ENCODE measurements at places on chromosomes 1 and 21.
A peak's percentile ranks its signal among the peaks of the same experiment; 100 is the strongest.

DNA sequence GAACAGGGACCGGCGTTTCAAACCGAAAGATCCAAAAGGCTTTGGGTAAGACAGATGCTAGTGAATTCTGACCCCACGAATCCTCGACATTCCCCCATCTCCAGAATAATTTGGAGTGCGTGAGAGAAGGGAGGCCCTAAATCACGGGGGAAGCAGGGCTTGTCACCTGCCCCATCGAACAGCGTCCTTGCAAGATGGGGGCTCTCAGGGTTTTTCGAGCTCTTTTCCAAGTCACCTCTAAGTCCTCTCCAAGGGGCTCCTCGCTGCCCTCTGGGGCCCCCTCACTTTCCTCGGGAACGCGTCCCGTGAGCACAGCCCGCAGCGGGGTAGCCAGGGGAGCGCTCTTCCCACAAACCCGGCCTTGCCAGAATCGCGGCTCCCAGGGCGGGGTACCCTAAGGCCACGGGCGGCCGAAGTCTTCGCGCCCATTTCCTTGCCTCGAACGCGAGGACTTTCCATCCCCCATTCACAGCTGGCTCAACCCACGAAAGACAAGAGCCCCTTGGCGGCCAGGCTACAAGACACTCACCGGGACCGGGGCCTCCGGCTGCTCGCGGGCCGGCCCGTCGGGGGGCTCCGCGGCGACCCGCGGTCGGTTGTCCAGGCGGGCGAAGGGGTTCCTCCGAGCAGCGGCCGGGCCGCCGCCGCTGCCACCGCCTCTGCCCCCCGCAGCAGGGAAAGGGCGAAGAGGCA is 546 bp downstream of the DONSON start:
- no peak for DNase-seq

- no peak for DNase-seq
These were observed 538 bp downstream of the GBP2 start for GRCh38 chr1:89125240-89125912.

DNA sequence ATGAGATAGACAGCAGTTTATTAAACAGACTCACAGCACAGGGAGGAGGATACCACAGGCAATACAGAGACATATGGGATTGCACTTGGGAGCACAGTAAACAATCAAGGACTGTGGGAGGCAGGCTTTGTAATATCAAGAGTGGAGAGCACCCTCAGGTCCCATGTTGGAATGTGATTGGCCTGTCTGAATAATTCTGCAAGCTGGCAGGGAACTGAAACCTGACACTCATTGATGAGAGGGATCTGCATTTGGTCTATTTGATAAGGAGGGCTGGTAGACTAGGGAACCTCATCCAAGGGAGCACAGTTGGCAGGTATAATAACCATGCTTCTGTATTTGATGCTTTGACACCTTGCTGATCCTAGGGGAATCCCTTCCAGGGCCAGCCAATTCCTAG is 69.9 kb upstream of the PRMT6 start:
- DNase-seq = no peak

DNA sequence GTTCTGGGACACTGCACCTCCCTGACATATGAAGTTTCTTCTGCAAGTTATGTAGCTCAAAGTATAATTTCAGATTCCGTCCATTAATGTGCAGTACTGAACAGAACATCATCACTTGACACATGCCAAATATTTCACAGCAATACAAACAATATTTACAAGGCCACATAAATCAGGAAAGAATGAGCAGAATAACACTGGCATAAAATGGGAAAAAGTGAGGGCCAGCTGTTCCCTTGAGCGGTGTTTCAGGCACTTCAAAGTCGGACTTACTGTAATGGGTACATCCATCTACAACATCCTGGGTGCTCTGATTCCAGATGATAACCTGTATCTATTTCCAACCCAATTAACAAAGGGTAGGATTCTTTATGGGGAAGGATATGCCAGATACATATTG is 217.4 kb downstream of the APP start:
- no peak for DNase-seq

- DNase-seq = no peak
These were observed 107.1 kb upstream of the ERRFI1 start for GRCh38 chr1:8133190-8133589.

- DNase-seq = no peak
These were observed 12.0 kb downstream of the MAB21L3 start for GRCh38 chr1:116122955-116123757.

- DNase-seq = peak; percentile 29
These were observed 51.7 kb downstream of the S1PR1 start for GRCh38 chr1:101288491-101288944.

GRCh38 chr1:25729790-25730644 is 70.0 kb upstream of the SELENON start:
- no peak for DNase-seq

GRCh38 chr1:32742199-32742947 is 39.8 kb upstream of the SYNC start:
- no peak for DNase-seq

- DNase-seq = no peak
These were observed 9.9 kb downstream of the OBSCN start for GRCh38 chr1:228217551-228218344.

DNA sequence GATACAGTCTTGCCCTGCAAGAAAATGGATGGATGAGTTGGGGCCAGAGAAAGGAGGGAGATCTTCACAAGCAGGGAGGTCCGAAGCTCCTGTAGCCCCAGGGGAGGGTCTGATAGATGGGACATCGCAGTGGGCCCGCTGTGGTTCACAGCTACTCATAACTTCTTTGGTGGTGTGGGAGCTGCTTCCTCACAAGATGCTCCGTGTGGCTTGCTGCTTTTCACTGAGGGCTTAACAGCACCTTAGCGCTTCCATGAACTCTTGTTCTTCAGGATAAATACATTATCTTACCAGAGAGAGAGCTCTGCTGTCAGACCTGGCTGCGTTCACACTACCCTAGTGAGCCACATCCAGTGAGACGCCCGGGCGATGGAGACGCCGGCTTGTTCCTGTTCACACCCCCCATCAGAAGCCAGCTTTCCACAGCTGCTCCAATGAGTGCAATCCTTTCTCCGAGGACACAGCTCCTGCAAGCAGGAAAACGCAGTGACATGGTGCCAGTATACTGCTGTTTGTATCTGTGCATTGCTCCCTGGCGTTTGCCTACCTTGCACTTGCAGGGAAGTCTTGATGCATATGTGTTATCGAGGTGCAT is 599.8 kb downstream of the AJAP1 start:
- DNase-seq = no peak

- no peak for DNase-seq
These were observed 15.2 kb downstream of the TARBP1 start for GRCh38 chr1:234463749-234464148.

DNA sequence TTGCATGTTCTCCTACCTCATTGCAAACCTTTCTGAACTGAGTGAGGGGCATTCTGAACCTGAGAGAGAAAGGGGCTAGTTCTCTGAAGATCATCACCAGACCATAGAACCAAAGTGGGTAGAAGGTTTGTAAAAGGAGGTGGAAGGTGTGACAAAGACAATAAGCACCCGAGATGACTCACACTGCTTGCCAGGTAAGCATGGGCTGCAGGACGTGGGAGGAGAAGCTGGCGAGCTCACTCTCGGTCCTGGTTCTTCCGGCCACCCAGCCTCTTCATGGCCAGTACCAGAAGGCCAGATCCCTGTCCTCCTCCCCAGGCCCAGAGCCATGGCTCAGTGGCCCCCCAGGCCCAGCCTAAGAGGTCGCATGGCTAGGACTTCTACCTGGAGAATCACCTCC is 128.3 kb downstream of the TMEM53 start:
- no peak for DNase-seq

DNA sequence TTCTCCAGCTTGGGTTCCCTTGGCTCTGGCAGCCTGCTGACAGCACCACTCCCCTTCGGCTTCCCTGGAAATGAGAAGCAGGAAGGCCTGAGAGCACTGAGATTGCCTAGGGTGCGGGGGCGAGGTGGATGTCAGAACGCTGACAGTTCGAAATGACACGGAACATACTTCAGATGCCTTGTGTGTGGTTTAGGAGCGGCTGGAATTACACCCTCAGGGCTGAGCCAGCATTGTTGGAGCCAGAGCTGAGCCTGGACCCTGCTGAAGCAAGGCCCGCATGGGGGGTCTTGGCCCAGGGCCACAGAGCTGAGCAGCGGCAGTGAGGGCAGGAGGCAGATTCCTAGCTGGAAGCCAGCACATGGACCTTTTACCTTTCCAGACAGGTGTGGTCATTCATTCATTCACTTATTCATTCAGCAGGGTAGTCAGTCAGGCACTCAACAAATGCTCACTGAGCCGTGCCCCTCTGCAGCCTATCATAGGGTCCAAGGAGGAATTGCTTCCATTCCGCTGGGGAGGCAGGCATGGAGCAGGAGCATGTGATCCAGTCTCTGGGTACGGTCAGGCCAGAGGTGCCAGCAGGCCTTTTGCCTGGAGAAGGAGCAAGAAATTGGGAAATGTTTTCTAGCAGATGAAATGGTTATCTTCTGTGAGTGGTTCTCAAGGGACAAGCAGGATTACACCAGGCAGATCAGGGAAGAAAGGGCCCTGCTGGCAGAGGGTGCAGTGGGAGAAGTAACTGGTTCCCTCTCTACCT is 6.6 kb upstream of the FOXE3 start:
- DNase-seq = no peak

GRCh38 chr1:26275580-26276431 is 4.1 kb upstream of the SH3BGRL3 start:
- peak; percentile 63 for DNase-seq

GRCh38 chr1:6805004-6805416 is 19.8 kb downstream of the CAMTA1 start:
- no peak for DNase-seq

DNA sequence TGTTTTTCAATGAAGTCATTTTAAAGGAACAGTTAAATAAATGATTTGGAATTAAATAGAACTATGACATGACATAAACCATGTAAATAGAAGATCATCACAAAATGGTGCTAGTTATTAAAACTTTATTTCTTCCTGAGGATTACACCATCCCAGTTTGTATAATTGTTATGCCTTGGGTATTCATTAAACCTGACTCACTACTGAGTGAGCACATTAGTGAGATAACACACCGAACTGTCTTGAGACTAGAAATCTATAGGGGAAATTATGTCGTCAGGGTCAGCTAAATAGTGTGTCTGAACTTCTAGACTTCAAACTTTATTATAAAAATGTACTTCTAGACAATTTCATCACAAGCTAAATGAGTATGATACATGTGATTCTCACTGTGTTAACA is 189.4 kb downstream of the NCAM2 start:
- no peak for DNase-seq

DNA sequence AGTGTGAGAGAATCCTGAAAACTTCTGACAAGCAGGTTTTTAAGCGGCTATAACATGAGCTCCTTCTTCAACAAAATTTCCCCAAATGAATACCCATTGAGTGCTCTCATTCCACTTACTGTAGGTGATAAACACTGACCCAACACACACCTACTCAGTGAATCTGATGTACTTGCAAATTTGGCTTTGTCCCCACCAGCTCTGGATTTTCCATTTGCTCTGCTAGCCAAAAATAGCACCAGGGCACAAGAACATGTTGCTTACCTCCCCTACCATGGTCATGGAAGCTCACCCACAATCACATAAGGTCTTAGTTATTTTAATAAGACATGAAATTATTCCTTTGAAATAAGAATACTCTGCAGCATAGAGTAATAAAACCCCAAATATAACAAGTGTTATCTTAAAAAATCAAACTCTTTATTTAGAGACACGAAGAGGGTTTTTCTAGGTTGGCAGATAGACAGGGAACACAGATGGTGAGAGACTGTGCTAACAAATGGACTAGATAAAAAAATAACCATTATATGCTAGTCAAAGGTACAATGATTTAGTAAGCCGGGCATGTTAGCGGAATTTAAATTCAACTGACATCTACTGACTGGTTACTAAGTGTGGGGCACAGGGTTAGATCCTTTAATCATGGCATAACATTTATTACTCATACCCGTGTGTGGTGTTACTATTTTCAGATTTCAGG is 291.9 kb downstream of the KCNH1 start:
- no peak for DNase-seq

GRCh38 chr1:17582124-17582774 is 42.8 kb downstream of the ARHGEF10L start:
- DNase-seq = no peak

GRCh38 chr21:42075686-42076471 is 4.8 kb downstream of the UMODL1 start:
- DNase-seq = no peak

DNA sequence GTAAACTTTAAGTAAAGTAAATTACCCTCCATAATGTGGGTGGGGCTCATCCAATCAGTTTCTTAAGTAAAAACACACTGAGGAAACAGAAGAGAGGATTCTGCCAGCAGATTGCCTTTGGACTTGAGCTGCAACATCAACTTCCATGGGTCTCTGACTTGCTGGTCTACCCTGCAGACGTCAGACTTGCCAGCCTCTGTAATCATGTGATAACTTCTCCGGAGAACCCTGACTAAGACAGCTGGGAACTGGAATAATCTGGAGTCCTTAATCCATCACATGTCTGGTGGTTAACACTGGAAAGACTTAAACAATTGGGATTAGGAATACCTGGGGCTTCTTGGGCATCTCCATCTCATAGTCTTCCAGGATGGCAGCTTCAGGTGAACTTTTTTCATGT is 13.2 kb upstream of the CEP350 start:
- DNase-seq = no peak

DNA sequence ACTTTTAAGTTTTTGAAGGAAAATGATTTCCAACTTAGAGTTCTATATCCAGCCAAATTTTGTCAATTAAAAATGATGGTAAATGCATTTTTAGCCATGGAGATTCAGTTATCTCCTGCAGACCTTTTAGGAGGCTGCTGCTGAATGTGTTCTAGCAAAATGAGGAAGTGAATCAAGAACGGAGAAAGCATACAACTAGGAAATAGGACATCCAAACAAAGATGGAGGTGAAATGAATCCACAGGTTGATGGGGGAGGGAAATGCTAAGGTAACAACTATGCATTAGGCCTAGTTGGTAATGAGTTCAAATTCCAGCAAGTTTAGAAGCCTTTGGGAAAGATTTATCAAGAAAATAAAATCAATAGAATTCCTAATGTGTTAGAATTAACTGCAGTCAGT is 80.5 kb downstream of the FNBP1L start:
- DNase-seq = no peak

GRCh38 chr1:25848531-25848930 is 10.7 kb downstream of the AUNIP start:
- no peak for DNase-seq

- DNase-seq = no peak
These were observed 123.8 kb downstream of the TLR5 start for GRCh38 chr1:223019256-223019655.

GRCh38 chr1:17690906-17691634 is 64.1 kb upstream of the ACTL8 start:
- no peak for DNase-seq

DNA sequence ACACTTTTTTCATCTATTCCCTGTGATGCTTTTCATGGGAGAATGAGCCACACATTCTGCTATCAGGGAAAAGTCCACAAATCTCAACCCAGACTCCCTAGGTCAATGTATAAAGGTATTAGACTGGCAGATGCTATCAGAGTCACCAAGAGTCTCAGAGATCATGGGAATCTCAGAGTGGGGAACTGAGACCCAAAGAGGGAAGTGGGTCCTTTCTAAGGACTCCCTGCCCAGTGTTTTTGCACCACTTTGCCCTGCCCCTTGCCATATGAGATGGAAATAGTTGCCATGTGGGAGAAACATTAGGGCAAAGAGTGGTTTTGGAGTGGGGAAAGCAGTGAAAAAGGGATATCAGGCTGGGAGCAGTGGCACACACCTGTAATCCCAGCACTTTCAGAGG is 19.1 kb upstream of the AZIN2 start:
- DNase-seq = no peak

GRCh38 chr21:46295177-46295770 is 9.1 kb downstream of the YBEY start:
- DNase-seq = no peak

- no peak for DNase-seq
These were observed at the start of gene EDARADD for GRCh38 chr1:236393681-236394481. TSS of gene EDARADD (plus strand) at chr1:236394286. CDS start at chr1:236394445, 159 bp downstream.

Data from activated T-helper 1 cell treated with anti-CD3 and anti-CD28 coated beads, Interleukin-2, amount 50 U/mL, for 16 hours (primary cell).